ENCODE measurements at places on chromosomes 2 and 18.

- DNase-seq: no peak
Observed at GRCh38 chr2:20403774-20404312, 43.0 kb upstream of the RHOB start.

DNA sequence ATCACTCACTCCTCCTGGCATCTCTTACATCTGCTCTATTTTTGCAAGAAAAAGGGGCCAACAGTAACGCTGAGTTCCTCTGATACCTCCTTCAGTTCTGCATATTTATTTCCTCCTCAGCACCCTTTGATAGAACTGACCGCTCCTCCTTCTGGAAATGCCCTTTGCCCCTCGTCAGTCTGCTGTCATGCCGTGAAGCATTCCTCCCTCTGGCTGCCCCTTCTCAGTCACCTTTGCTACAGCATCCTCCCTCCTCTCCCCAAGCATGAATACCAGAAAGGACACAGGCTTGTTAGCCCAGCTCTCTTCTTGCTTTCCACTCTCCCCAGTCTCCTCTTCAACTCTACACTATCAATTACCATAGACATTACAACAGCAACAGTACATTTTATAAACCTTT, 135.4 kb downstream of the NBAS start:
- DNase-seq: no peak

DNA sequence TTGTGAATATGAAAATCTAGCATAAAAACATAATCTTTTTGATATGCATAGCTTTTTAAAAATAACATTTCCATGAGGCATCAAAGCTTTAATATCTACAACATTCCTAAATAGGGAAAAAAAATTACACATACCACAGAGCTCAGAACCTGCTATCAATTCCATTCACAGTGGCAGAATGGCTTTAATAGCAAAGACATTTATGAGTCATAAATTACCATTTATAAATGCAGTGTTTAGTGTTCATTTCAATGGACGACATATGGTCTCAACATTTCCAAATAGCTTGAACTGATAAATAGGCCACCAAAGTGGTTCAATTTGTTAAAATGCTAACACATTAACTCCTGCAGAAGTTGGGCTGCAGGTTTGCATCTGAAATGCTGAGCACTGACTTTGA, 600.6 kb upstream of the SETBP1 start:
- DNase-seq: no peak

DNA sequence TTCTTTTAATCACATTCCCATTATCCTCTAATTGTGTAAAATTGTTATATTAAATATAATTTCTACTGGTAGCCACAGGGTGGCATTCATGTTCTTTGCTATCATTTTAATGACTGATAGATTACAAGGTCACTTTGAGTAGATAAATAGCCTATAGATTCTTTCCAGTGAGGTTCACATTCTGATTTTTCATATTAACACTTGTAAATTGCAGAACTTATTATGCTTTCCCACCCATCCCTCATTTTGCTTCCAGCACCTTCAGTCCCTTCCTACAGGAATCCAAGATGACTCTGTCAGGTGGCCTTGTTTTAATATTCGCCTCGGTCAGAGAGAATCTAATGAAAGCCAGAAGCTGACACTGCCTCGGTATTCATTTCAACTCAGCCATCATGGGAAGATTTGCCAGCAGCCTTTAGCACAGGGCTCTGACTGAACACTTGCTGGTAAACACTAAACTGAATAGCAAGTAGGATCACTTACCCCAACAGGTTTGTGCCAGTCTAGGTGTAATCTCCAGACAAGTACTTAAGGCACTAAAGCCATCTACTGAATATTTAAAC, 101.2 kb upstream of the FSHR start:
- DNase-seq: no peak

- DNase-seq: no peak
Observed at GRCh38 chr2:151334082-151334815, 23.1 kb upstream of the TNFAIP6 start.

DNA sequence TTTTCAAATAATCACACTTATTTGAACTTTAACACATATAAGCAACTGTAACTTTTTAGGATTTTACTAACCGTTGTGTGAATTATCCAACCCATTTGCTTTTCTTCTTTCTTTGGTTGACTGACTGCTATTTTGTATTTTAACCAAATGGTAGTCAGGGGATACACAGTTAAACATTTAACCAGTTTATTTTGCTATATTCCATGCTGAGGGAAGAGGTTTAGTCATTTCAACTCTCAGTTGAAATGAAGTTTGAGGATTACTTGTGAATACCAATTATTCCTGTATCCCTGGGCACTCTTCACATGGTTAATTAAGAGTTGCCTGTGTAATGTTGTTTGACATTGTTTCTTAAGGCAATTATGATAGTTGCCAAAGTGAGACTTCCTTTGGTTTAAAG, 1.9 kb downstream of the SPAG16 start:
- DNase-seq: no peak

DNA sequence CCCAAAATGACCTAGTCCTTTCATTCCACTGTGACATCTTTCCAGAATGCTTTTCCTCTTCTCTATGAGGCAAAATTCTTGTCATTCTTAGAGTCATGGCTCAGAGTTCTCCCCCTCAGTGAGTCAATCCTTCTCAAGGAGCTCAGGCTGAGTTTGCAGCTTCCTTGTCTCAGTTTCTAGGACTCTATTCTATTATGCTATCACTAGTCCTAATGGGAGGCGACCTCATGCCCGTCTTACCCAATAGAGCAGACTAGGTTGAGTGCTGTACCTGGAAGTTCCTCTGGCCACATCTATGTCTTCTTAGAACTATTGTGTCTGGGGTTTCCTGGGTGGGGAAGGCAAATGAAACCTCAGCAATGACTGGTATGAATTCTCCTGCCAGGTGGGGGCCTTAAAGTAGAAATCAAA, 51.5 kb downstream of the HAUS1 start:
- peak; percentile 48 for DNase-seq

DNA sequence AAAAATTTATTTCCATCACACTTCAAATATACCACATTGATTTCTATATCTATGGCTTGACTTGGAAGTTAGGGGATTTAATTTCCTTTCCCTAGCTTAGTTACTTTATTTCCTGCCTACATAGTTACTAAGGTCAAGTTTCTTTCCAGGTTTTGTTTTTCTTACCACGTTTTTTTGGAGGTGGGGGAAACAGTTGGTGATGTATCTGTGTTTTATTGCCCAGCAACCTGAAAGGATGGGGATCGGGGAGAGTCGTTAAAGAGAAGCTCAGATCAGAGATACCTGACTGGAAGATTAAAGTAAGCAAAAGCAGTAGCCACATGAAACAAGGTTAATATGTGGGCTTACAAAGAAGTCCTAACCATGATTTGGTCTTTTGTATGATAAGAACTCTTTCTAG, 127.8 kb downstream of the OSBPL6 start:
- no peak for DNase-seq

All from activated CD4-positive, CD25-positive, alpha-beta regulatory T cell (primary cell).